Adrenal gland (tissue), 19 donors: ENCODE measurements at places on chromosomes 3 and 15. TPM values are rescaled to one million over a fixed set of nuclear protein-coding genes. Genes with fewer than 3 reads are reported as not detected.

GRCh38 chr15:88776646-88777045, 26.6 kb upstream of the ACAN start:
- no peaks in the 10 kb centered on the region for H3K4me1 ChIP-seq
- H3K27ac ChIP-seq = no peak overlapping the region
- peaks cover 6% of the 10 kb centered on the region for H3K27me3 ChIP-seq

DNA sequence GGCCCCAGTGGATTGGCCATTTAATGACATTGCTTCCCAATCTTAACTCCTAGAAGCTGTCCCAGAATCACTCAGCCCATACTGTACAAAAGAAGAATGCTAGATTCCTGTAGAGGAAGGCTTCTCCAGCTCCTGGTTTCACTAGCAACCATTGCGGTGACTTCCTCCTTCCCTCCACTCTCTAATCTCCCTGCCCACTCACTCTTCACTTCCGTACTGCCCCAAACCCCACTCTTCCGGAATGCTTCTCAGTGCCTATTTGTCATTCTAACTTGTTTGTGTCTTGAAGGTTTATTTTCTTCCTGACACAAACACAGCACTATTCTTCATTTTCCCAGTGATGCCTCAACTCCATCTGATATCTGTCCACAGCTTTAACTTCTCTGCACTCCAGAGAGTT, 97.1 kb upstream of the SPATA16 start:
- H3K4me3 ChIP-seq = no peak overlapping the region
- no peaks in the 10 kb centered on the region for H3K27me3 ChIP-seq
- no peaks in the 10 kb centered on the region for H3K4me1 ChIP-seq
- DNase-seq = no peak
- no peaks in the 10 kb centered on the region for H3K36me3 ChIP-seq

DNA sequence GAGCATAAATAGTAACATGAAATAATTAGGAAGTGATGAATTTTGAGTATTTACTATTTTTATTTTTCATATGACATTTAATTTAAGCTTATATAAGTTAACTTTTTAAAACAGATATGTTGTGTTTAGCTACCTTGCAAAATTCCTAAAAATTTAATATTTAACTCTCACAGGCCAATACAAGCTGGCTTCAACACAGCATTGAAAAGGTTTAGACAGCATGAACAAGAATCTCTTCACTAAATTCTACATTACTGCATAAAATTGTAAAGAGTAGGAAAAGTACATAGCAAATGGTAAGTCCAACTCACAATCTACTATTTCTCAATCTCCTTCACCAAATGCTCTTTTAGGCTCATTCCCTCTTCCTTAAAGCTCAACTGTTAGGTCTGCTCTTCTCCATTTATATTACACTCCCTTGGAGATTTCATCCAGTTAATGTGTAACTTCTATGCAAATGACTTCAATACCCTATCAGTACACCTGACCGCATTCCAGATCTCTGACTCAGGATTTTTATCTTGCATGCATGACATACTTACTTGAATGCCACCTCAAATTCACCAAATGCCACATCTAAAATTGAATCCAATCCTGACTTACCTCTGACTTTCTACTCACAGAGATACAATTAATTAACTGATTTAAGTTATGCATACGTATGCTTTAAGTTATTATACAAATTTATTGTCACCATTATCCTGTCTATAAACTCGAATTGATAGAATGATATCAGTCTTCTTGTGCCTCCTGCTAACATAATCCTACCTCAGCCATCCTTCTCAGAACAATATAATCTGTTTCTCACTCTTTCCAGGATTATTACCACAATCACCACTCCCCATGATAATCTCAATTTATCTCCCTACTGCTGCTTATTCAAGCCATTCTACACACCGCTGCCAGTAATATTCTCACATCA, 127.0 kb downstream of the STAG1 start:
- no peaks in the 10 kb centered on the region for H3K36me3 ChIP-seq
- H3K27me3 ChIP-seq = no peaks in the 10 kb centered on the region
- H3K27ac ChIP-seq = no peak overlapping the region
- no peak overlapping the region for H3K4me3 ChIP-seq
- DNase-seq = no peak

GRCh38 chr15:67018026-67018425, 47.4 kb upstream of the SMAD3 start:
- H3K27me3 ChIP-seq = no peaks in the 10 kb centered on the region
- H3K36me3 ChIP-seq = no peaks in the 10 kb centered on the region
- no peak overlapping the region for H3K4me3 ChIP-seq
- no peak for DNase-seq

DNA sequence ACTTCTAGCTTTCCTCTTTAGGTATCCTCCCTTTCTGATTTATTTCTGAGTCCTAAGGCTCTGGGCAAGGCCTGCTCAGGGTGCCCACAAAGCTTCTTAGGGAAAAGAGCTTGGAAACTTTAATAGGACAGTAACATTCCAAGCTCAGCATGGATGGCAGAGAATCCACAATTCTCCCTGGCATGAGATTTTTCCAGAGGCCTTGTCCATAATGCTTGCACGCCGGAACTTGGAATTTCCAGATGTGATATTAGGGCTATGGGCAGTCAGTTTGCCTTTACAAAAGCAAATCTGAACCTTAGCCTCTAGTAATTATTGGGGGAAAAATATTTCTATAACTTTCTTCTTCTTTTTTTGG, 139.0 kb upstream of the RBMS3 start:
- no peak for DNase-seq
- no peak overlapping the region for H3K27ac ChIP-seq
- no peaks in the 10 kb centered on the region for H3K36me3 ChIP-seq
- no peak overlapping the region for H3K4me3 ChIP-seq
- H3K27me3 ChIP-seq = no peaks in the 10 kb centered on the region

GRCh38 chr15:33314069-33314468, 3.3 kb downstream of the RYR3 start:
- no peak overlapping the region for H3K4me3 ChIP-seq
- H3K27ac ChIP-seq = no peak overlapping the region
- H3K27me3 ChIP-seq = peaks cover 28% of the 10 kb centered on the region
- DNase-seq = peak; percentile 9

- H3K36me3 ChIP-seq = no peaks in the 10 kb centered on the region
- no peak overlapping the region for H3K4me3 ChIP-seq
- peaks cover 9% of the 10 kb centered on the region for H3K4me1 ChIP-seq
- no peak overlapping the region for H3K27ac ChIP-seq
- DNase-seq = peak; percentile 39
These were observed 279.4 kb upstream of the TLE3 start for GRCh38 chr15:70376929-70377691.

DNA sequence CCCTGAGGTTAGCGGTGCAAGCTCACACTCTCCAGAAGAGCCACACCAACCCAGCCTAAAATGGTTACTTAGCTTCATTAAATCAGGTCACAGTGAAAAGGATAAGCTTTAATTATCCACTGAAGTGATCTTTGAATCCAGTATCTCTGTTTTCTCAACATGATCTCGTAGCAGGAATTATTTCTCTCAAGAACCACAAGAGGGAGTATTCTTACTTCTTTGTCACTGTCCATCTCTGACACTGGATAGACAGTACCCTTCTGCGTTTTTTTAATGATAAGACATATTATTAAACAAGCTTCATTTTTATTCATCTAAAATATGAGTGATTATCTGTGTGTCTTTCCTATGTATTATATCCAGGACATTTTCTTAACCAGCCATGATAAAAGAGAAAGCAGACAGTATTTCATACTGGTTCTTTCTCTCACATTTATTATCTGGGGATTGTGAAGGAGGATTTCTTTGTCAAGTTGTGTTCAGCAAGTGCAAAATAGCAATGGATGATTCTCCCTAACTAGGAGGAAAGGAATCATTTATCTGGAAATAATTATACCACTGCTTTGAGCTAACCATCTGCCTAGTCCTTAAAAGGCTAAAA, 105.4 kb upstream of the CCDC54 start:
- no peak overlapping the region for H3K4me3 ChIP-seq
- no peak overlapping the region for H3K27ac ChIP-seq
- DNase-seq = no peak
- peaks cover 8% of the 10 kb centered on the region for H3K4me1 ChIP-seq

GRCh38 chr15:31280046-31280830, 46.4 kb upstream of the KLF13 start:
- no peak overlapping the region for H3K4me3 ChIP-seq
- H3K36me3 ChIP-seq = no peaks in the 10 kb centered on the region
- H3K27me3 ChIP-seq = no peaks in the 10 kb centered on the region
- H3K4me1 ChIP-seq = no peaks in the 10 kb centered on the region
- no peak overlapping the region for H3K27ac ChIP-seq
- DNase-seq = peak; percentile 5

DNA sequence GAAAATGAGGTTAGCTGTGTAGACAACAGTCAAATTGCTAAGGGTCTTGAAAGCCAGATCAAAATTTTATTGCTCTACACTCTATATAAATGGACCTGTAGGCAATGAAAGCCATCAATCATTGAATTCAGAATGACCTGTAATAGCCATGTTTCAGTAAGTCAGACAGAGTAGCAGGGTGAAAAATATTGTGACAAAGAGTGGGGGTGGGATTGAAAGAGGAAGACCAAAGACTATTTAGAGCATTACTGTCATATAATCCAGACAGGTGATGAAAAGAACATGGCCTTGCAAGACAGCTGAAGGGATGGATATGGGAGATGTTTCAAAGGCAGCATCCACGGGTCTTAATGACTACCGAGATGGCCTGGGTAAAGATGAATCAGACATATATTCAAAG, 22.2 kb downstream of the IFT57 start:
- H3K36me3 ChIP-seq = no peaks in the 10 kb centered on the region
- H3K4me1 ChIP-seq = no peaks in the 10 kb centered on the region
- H3K4me3 ChIP-seq = no peak overlapping the region
- H3K27ac ChIP-seq = no peak overlapping the region
- no peaks in the 10 kb centered on the region for H3K27me3 ChIP-seq

- H3K4me3 ChIP-seq = no peak overlapping the region
- H3K4me1 ChIP-seq = no peaks in the 10 kb centered on the region
- DNase-seq = peak; percentile 95
- no peaks in the 10 kb centered on the region for H3K36me3 ChIP-seq
- H3K27me3 ChIP-seq = no peaks in the 10 kb centered on the region
- H3K27ac ChIP-seq = no peak overlapping the region
These were observed 296.8 kb downstream of the RORA start for GRCh38 chr15:60932051-60932915.

GRCh38 chr3:94336046-94336753, 273.3 kb downstream of the NSUN3 start:
- no peaks in the 10 kb centered on the region for H3K36me3 ChIP-seq
- no peaks in the 10 kb centered on the region for H3K27me3 ChIP-seq
- H3K4me3 ChIP-seq = no peak overlapping the region
- DNase-seq = no peak

DNA sequence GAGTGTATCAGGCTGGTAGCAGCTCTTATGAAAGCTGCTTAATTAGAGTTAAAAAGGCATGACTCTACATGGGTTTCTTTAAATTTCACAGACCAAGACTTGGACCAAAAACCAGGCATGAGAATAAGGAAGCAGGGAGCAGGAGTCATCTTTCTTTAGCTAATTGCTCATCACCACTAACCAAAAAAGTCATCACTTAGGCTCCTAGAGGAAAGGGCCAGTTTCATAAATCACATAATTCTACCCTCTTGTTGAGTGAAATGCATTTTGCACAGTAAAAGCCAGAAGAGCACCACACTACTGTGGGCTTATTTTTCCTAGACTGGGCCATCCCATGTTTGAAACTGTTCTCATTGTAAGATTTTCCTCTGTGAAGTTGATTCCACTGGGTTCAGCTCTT, 175.6 kb downstream of the GREM1 start:
- peaks cover 3% of the 10 kb centered on the region for H3K27me3 ChIP-seq
- H3K4me1 ChIP-seq = no peaks in the 10 kb centered on the region
- no peak overlapping the region for H3K27ac ChIP-seq
- no peaks in the 10 kb centered on the region for H3K36me3 ChIP-seq

DNA sequence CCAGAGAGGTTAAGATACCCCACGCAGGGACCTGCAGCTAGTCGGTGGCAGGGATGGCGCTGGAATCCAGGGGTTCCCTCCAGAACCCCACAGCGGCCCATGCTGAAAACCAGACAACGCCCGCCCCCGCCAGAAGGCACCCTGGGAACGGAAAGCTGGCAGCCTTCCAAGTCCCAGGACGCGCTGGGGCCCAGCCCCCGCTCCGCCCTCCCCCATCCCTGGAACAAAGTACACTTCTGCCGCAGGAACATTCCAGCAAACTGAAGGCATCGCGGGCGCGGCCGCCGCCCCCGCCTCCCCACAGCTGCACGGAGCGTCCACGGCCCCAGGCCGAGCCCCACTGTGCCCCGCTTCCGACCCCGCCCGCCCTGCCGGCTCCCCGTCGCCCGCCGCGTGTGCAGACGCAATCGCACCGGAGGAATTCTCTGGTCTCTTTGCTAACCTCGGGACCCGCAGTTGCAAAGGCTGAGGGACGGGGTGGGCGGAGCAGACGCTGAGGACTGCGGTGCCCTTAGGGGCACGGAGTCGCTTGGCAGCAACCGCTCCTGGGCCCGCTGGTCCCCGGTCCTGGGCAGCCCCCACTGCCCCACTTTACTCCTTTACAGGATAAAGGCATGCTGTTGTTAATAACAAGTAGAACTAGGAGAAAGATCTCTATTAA, 44.8 kb upstream of the RNU6-1 start:
- H3K27me3 ChIP-seq = no peaks in the 10 kb centered on the region
- peaks cover 20% of the 10 kb centered on the region for H3K4me1 ChIP-seq
- H3K4me3 ChIP-seq = peak overlapping the region; percentile 6
- H3K36me3 ChIP-seq = no peaks in the 10 kb centered on the region

DNA sequence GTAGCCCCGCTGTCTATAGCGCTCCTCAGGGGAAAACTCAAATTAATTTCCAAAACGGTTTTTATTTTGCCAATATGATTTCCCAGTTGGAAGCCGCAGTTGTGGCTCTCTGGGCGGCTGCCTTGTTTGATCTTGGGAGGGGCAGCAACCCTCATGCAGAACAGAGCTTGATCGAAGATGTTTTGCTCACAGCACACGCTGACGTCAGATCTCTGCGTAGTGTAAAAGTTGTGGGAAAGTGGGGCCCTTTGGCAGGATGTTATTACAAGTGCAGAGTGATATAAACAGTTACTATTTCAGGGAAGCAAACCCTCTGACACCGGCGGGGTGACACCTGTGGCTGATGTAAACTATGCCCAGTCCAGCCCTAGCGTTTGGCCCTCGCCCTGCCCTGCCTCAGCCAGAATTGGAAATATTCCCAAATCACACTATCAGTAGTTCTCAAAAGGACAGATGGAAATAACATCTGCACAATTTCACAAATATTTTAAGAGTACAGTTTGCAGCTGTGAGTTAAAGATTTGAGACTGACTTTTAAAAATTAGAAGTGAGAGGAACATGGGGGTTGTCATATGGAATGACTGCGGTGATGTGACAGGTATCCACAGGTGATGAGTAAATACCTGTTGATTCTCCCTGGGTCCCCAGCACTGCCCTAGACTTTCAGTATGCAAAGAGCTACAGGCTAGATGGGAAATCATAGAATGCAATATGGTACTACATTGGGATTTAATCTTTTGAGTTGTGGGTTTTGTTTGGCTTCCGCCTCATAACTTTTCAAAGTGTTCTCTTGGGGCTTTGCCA, 1.7 kb downstream of the SYNM start:
- peaks cover 12% of the 10 kb centered on the region for H3K4me1 ChIP-seq
- H3K4me3 ChIP-seq = no peak overlapping the region
- H3K36me3 ChIP-seq = no peaks in the 10 kb centered on the region
- H3K27me3 ChIP-seq = no peaks in the 10 kb centered on the region
- DNase-seq = no peak
- H3K27ac ChIP-seq = peak overlapping the region; percentile 90

The TEX55 gene
- total RNA-seq = not detected

The KY gene
- total RNA-seq = 21.1 TPM

The IMPG2 gene
- total RNA-seq = 0.25 TPM

The SI gene
- not detected for total RNA-seq

The LMAN1L gene
- 1.6 TPM for total RNA-seq

The EIF4G1 gene
- 341 TPM for total RNA-seq

The NR1I2 gene
- total RNA-seq = 0.55 TPM

The PAQR9 gene
- not detected for total RNA-seq
